Panc1 (cell line): ENCODE measurements at places on chromosomes 5 and 9. TPM values are rescaled to one million over a fixed set of nuclear protein-coding genes. Genes with fewer than 3 reads are reported as not detected.

The AFF4 gene
- 78.3 TPM for total RNA-seq

DNA sequence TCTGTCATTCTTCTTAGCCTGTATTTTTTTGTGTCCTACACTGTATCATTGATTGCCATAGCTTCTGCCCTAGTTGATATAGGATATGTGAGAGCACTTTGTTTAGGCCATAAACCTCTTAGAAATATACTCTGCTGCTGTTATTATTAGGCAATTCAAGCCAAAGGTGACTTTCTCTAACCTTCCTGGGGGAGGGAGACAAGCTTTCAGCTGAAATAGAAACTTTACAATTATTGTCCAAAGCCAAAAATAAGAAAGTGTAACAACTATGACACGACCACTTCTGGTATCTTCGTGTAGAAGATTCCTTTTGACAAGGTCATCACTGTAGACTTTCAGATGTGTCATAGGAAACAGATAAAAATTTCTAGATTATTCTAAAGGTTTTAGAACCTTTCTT lies 12.2 kb upstream of the CSNK1A1 start:
- no peaks in the 10 kb centered on the region for H3K27me3 ChIP-seq
- peak overlapping the region; percentile 96 for H3K27ac ChIP-seq
- DNase-seq: peak; percentile 51
- H3K4me3 ChIP-seq: no peak overlapping the region
- no peaks in the 10 kb centered on the region for H3K36me3 ChIP-seq

GRCh38 chr9:26706223-26706622 lies 186.4 kb downstream of the CAAP1 start:
- no peak overlapping the region for H3K4me3 ChIP-seq
- H3K4me1 ChIP-seq: no peaks in the 10 kb centered on the region
- no peaks in the 10 kb centered on the region for H3K36me3 ChIP-seq

GRCh38 chr5:158599157-158599556 lies 500.6 kb downstream of the EBF1 start:
- DNase-seq: no peak
- no peaks in the 10 kb centered on the region for H3K4me1 ChIP-seq
- no peaks in the 10 kb centered on the region for H3K27me3 ChIP-seq
- no peaks in the 10 kb centered on the region for H3K36me3 ChIP-seq
- H3K27ac ChIP-seq: no peak overlapping the region
- H3K4me3 ChIP-seq: no peak overlapping the region

DNA sequence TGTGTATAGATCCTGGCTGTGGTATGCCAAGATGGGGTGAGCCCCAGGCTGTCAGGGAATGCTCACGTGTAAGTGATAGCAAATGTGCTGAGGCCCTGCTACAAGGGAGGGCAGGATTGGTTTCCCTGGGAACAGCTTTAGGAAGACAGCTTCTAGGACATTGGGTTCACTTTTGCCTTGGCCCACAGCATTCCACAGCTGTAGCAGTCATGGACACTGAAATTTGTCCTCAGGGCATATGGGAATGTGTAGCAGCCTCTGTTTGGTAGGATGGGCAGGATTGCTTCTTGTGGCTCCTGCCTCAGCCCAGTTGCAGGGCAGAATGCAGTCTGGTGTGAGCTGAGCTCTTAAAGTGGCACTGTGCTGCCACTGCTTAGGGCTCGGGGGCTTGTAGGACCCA lies 1061.7 kb upstream of the WWC1 start:
- DNase-seq: no peak
- H3K4me1 ChIP-seq: no peaks in the 10 kb centered on the region
- no peak overlapping the region for H3K27ac ChIP-seq
- no peaks in the 10 kb centered on the region for H3K27me3 ChIP-seq
- no peak overlapping the region for H3K4me3 ChIP-seq
- H3K36me3 ChIP-seq: no peaks in the 10 kb centered on the region

DNA sequence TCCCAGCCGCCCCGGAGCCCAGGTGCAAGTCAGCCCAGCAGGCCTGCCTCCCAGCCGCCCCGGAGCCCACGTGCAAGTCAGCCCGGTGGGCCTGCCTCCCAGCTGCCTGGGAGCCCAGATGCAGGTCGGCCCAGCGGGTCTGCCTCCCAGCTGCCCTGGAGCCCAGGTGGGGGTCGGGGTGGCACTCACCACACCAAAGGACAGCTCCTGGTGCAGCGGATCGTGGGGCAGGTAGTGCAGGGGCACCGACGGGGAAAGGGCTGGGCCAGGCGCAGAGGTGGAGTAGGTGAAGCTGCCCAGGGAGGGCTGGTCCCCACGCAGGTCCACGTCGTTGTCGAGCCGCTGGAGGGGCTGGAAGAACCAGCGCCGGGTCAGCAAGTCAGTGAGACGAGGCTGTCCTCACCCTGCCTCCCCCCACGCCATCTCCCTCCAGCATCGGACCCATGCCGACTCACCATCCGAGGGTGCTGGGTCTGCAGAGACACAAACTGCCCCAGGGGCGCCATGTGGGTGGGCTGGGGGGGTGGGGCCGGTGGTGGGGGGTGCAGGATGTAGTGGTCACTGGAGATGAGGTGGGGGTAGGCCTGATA lies 6.7 kb downstream of the RNF44 start:
- no peaks in the 10 kb centered on the region for H3K27me3 ChIP-seq
- no peak overlapping the region for H3K4me3 ChIP-seq
- peaks cover 43% of the 10 kb centered on the region for H3K4me1 ChIP-seq

DNA sequence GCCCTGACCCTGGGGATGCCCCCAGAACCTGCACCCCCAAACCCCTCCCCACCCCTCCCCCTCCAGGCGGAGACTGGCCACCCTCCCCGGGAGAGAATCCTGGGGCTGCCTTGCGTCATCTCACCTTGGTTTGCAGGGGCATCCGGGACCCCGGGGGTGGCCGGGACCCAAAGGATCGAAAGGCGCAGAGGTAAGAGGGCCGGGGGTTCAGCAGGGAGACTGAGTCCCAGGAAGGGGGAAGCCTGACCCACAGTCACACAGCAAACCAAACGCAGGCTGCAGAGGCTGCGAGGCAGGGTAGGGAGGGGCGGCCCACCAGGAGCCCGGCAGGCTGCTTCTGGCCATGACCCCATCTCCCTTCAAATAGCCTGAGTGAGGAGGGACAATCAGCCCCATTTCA lies 33.8 kb upstream of the ORM1 start:
- H3K27me3 ChIP-seq: no peaks in the 10 kb centered on the region
- H3K27ac ChIP-seq: no peak overlapping the region
- no peaks in the 10 kb centered on the region for H3K36me3 ChIP-seq
- no peak for DNase-seq
